ENCODE measurements at places on chromosomes 5 and 9. TPM values are rescaled to one million over a fixed set of nuclear protein-coding genes. Genes with fewer than 3 reads are reported as not detected.

GRCh38 chr9:98795970-98796363 lies 388 bp downstream of the ANKS6 start:
- H3K4me1 ChIP-seq: peaks cover 7% of the 10 kb centered on the region
- H3K36me3 ChIP-seq: no peaks in the 10 kb centered on the region
- peak overlapping the region; percentile 89 for H3K27ac ChIP-seq
- H3K27me3 ChIP-seq: no peaks in the 10 kb centered on the region
- H3K4me3 ChIP-seq: peak overlapping the region; percentile 77
- no peak for DNase-seq

GRCh38 chr5:111242606-111243005 lies 18.4 kb downstream of the CAMK4 start:
- no peak overlapping the region for H3K4me3 ChIP-seq
- H3K27ac ChIP-seq: no peak overlapping the region
- no peaks in the 10 kb centered on the region for H3K36me3 ChIP-seq
- H3K27me3 ChIP-seq: no peaks in the 10 kb centered on the region
- no peaks in the 10 kb centered on the region for H3K4me1 ChIP-seq

- H3K27me3 ChIP-seq: peaks cover 82% of the 10 kb centered on the region
- no peaks in the 10 kb centered on the region for H3K36me3 ChIP-seq
- peak overlapping the region; percentile 40 for H3K27ac ChIP-seq
- no peak for DNase-seq
Observed at GRCh38 chr5:994272-994607, 14.4 kb upstream of the NKD2 start.

GRCh38 chr5:420632-421286 lies 22.2 kb upstream of the EXOC3 start:
- H3K4me3 ChIP-seq: no peak overlapping the region
- no peak for DNase-seq
- H3K27ac ChIP-seq: no peak overlapping the region
- H3K36me3 ChIP-seq: no peaks in the 10 kb centered on the region
- H3K27me3 ChIP-seq: no peaks in the 10 kb centered on the region
- H3K4me1 ChIP-seq: peaks cover 6% of the 10 kb centered on the region

DNA sequence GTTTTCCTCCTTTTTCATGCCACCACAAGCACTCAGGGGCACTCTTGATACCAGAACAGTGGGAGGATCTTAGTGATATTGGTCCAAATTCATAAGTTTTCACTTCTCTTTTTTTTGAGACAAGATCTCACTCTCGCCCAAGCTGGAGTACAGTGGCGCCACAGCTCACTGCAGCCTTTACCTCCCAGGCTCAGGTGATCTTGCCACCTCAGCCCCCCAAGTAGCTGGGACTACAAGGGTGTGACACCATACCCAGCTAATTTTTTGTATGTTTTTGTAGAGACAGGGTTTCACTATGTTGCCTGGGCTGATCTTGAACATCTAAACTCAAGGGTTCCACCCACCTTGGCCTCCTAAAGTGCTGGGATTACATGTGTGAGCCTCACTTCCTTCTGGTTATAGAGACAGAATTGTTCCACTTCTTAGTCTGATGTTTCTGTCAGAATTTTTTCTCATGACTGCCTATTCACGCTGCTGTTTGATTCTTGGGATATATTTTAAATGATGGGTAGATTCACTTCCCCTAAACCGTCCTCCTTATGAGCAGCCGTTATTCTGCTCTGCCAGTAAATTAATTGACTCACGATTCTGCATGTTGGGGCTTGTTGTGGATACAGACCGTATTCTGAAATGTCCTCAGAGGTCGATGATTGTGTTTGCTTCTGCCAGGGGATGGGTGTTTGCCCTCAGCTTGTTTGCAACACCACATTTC lies 30.8 kb downstream of the MTAP start:
- peaks cover 5% of the 10 kb centered on the region for H3K36me3 ChIP-seq
- H3K27me3 ChIP-seq: no peaks in the 10 kb centered on the region
- peaks cover 50% of the 10 kb centered on the region for H3K4me1 ChIP-seq
- DNase-seq: no peak

- peaks cover 13% of the 10 kb centered on the region for H3K4me1 ChIP-seq
- DNase-seq: peak; percentile 50
- H3K27ac ChIP-seq: peak overlapping the region; percentile 96
Observed at GRCh38 chr9:124940521-124940893, 376 bp downstream of the GOLGA1 start.

FBXL7 gene
- total RNA-seq: 15.1 TPM

All from esophagus squamous epithelium (tissue), 5 donors.